ENCODE measurements at places on chromosomes 11 and 22.
A peak's percentile ranks its signal among the peaks of the same experiment; 100 is the strongest.

GRCh38 chr11:76251226-76251575, 44.9 kb upstream of the WNT11 start:
- no peak for DNase-seq

GRCh38 chr22:17903564-17904295, 120.6 kb downstream of the MICAL3 start:
- peak; percentile 54 for DNase-seq

- no peak for DNase-seq
These were observed 45.2 kb upstream of the TBCEL start for GRCh38 chr11:120978701-120979100.

DNA sequence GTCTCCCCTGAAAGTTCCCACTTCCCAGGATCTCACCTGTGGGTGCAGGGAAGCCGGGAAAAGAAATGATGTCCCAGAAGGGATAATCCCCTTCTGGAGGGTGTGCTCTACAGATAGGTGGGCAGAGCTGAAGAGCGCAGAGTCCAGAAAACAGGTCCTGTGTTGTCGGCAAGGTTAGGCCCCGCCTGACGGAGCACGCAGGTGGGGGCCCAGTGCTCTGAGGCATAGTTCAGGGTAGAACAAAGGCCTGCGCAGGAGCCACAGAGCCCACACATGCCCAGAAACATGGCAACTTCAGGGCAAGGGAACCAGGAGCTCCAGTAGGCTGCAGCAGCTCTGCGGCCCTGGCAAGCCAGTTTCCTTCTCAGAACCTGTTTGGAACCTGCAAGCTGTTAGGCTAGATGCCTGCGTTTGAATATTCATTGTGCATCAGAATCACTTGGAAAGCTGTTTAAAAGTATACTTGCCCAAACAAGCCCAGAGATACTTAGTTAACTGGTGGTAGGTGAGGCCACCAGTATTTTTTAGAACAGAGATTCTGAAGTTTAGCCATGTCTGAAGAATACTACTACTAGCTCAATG, 386.6 kb downstream of the BUD13 start:
- no peak for DNase-seq

GRCh38 chr11:45347348-45348082, 61.4 kb upstream of the SYT13 start:
- no peak for DNase-seq

GRCh38 chr11:31869986-31870385, 58.9 kb upstream of the PAX6 start:
- no peak for DNase-seq

DNA sequence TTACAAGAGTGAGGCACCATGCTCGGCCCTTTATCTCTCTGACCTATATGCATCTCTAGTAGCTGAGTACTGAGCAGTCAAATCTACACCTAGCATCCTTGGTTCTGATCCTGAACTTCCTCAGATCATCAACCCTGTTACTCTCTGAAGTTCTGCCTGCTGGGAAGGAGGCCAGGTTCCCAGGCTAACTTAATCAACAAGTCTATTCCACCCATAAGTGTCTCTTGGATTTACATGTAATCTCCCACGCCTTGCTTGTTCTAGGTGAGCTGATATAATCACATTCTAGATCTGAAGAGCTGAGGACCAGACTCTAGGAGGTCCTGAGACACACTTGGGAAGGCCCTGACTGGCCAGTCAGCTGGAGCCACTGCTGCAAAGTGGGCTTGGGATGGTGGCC, 22.1 kb downstream of the CABP7 start:
- no peak for DNase-seq

DNA sequence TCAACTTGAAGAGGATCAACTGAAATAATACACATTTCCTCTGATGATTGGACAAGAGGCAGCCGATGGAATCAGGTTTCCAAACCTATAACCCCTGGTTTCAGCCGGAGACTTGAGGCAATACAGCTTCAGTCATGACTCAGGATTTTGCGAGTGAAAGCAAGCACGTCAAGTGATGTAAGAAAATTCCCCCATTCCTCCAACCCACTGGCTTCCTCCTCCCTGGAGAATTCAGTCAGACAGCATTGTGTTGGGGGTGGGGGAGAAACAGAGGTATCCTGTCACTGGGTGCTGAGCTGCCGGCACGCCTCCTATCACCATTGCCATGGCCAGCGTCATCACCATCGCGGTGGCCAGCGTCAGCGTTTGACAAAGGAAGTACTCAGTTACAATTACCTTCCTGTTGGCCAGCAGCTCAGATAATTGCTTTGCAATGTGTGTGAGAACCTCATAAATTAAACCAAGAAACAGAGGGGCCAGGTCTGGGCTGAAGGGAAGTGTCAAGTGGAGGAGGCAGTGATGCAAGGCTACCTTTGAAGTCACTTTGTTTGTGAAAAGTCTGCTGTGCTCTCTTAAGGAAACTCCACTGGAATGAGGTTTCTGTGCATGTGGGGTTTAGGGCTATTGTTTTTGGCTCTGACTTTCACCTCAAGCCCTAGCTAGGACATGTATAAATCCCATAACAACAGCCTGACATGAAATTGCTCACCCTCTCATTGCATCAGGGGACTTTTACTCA, 50.2 kb downstream of the LIF start:
- peak; percentile 70 for DNase-seq

GRCh38 chr11:33944693-33945424, 53.0 kb upstream of the LMO2 start:
- no peak for DNase-seq

DNA sequence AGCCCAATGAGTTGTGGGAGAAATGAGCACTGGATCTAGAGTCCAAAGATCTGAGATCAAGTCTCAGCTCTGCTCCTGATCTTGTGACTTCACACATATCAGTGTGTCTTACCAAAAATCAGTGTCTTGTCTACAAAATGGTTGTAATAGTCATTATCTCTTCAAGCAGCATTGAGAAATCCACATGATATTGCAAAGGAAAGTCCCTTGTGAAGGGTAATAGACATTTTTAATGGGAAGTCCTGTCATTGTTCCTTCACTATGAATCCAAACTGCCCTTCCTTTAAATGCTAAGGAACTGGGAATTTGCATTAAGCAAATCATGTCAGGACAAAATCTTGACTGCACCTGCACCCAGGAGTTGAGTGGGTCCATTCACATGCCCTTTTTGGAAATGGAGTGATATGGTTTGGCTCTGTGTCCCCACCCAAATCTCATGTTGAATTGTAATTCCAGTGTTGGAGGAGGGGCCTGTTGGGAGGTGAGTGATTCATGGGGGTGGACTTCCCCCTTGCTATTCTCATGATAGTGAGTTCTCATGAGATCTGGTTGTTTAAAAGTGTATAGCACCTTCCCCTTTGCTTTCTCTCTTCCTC, 51.1 kb downstream of the COMMD9 start:
- DNase-seq = no peak

GRCh38 chr11:27496461-27496860, 10.1 kb downstream of the LIN7C start:
- DNase-seq = no peak

Data from H1 (cell line).